ENCODE measurements at places on chromosomes 1 and 21. TPM values are rescaled to one million over a fixed set of nuclear protein-coding genes. Genes with fewer than 3 reads are reported as not detected.

Gene EXTL2
- total RNA-seq = 7.7 TPM

Gene NES
- 1.4 TPM for total RNA-seq

Gene PTGFRN
- total RNA-seq = 15.7 TPM

Gene MFAP2
- total RNA-seq = 0.49 TPM

Gene PTAFR
- total RNA-seq = 0.10 TPM

Gene PEAR1
- total RNA-seq = 6.0 TPM

Gene SIM2
- 5.3 TPM for total RNA-seq

Gene ST6GALNAC3
- 0.52 TPM for total RNA-seq

Gene ST6GALNAC5
- not detected for total RNA-seq

Gene VWA5B1
- not detected for total RNA-seq

Gene FABP3
- not detected for total RNA-seq

Gene WNT4
- total RNA-seq = 0.31 TPM

Gene KIAA0319L
- 14.7 TPM for total RNA-seq

Gene RGS13
- total RNA-seq = not detected

Gene TMEM52
- 0.80 TPM for total RNA-seq

Gene DMRTA2
- total RNA-seq = 0.06 TPM

Gene ZNF593OS
- total RNA-seq = not detected

Gene DYNLT4
- 0.80 TPM for total RNA-seq

Gene FCRL5
- total RNA-seq = not detected

Gene ANKRD34A
- 0.22 TPM for total RNA-seq

Gene LAD1
- 0.93 TPM for total RNA-seq

Gene TPM3
- total RNA-seq = 496 TPM

Gene TMEM79
- total RNA-seq = 6.0 TPM

Gene LAMB3
- 22.5 TPM for total RNA-seq

Gene FBXO28
- 28.9 TPM for total RNA-seq

Gene ZSWIM5
- 0.56 TPM for total RNA-seq

Gene POLR3C
- total RNA-seq = 38.4 TPM

Gene MUTYH
- total RNA-seq = 8.2 TPM

Gene TGFB2
- total RNA-seq = 14.0 TPM

Data from A549 treated with GW870086 at 1 μM for 4 hours (cell line).